Uterus (tissue), 4 donors: ENCODE measurements at places on chromosomes 13 and 19. TPM values are rescaled to one million over a fixed set of nuclear protein-coding genes. Genes with fewer than 3 reads are reported as not detected.

DNA sequence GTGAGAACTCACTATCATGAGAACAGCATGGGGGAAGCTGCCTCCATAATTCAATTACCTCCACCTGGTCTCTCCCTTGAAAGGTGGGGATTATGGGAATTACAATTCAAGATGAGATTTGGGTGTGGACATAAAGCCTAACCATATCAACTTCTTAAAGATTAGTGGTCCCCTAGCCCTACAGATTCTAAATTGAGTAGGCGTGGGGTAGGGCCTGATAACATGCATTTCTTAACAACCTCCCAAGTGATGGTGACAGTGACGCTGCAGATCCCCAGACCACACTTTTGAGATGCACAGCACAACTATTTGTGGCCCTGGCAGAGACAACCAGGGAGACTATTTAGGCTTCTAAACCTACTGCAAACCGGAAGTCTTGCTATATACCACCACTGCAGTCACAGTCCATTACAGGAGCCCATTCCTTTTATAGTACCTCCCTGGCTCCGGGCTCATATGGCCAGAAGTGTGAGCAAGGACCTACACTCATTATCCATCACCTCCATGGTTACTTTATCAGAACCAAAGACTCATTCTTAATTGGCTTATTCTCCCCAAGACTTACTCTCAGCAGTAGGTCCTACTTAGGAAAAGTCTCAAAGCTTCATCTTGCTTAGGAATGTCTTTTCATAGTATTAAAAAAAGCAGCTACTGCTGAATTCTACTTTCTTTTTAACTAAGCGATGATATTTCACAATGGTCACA lies 2.1 kb upstream of the DPY19L3 start:
- DNase-seq: no peak
- no peaks in the 10 kb centered on the region for H3K36me3 ChIP-seq
- H3K27ac ChIP-seq: no peak overlapping the region
- H3K4me1 ChIP-seq: no peaks in the 10 kb centered on the region

GRCh38 chr19:30441011-30441410 lies 68.8 kb downstream of the ZNF536 start:
- DNase-seq: no peak
- H3K4me3 ChIP-seq: no peak overlapping the region

DNA sequence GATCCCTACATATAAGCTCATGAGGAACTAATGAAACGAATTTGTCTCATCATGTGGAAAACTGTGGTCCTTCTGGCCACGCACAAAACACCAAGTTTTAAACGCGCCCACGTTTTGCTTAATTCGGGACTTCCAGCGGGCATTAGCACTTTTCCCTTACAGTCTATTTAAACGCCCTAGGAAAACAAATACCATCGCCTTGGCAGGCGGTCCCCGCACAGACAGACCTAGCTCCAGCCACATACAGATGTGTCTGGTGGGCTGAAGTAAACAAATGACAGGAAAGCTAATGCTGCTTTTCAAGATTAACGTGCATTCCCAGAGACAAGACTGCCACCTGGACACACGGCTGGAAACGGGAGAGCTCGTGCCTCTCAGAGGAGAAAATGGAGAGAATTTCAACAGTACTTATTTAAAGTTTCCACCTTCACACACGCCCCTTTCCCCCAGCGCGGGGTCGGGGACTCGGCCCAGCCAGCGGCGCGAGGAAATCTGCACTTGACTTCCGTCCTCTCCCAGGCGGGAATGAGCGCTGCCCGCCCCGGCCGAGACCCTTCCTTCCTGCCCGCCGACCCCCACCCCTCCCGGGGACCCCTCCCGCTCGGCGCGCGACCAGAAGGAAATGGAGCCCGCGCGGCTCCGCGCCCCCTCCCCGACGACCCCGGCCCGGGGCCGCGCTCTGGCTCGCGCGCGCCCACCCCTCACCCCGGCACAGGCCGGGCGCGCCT lies 931 bp downstream of the USP12 start:
- DNase-seq: peak; percentile 31
- no peaks in the 10 kb centered on the region for H3K4me1 ChIP-seq
- H3K36me3 ChIP-seq: no peaks in the 10 kb centered on the region

DNA sequence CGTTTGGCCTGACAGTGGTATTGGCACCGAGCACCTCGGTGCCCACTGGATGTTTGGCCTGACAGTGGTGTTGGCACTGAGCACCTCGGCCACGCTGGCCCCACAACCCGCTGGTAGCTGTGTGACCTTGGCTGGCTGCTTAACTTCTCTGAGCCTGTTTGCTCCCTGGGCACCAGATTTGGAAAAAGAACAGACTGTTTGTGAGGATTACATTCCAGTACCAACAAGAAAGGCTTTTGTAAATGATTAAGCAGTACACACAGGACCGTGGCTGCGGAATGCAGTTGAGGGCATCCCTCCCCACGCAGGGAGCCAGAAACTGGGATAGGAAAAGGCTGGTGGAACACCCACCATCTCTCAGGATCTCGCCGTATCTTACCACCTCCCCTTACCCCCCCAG lies 31.9 kb downstream of the SLC25A42 start:
- H3K4me1 ChIP-seq: no peaks in the 10 kb centered on the region
- no peak overlapping the region for H3K27ac ChIP-seq
- H3K27me3 ChIP-seq: no peaks in the 10 kb centered on the region

DNA sequence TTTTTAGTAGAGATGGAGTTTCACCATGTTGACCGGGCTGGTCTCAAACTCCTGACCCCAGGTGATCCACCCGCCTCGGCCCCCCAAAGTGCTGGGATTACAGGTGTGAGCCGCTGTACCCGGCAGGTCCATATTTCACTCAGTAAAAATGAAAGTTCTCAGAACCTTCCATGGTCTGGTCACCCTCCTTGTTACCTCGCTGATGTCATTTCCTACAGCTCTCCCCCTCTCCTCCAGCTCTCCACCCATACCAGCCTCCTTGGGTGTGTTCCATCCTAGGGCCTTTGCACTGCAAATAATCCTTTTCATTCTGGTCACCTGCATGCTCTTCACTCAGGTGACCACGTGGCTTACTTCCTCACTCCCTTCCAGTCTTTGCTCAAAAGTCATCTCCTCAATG lies 78.2 kb upstream of the TNFSF11 start:
- no peaks in the 10 kb centered on the region for H3K4me1 ChIP-seq
- no peak overlapping the region for H3K4me3 ChIP-seq
- no peaks in the 10 kb centered on the region for H3K27me3 ChIP-seq
- no peak for DNase-seq
- no peaks in the 10 kb centered on the region for H3K36me3 ChIP-seq
- no peak overlapping the region for H3K27ac ChIP-seq

DNA sequence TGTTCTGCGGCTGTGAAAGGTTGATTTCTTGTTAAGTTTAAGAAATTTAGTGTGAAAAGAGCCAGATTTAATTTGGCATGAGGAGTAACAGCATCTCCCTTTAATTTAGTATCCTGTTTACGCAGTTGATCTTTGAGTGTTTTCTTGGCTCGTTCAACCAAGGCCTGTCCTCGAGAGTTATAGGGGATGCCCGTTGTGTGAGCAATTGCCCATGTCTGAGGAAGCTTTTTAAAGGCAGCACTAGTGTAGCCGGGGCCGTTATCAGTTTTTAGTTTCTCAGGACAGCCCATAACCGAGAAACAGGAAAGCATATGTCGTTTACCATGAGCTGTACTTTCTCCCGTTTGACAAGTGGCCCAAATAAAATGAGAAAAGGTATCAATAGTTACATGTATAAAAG lies 47.5 kb upstream of the ZNF43 start:
- no peak for DNase-seq
- H3K4me1 ChIP-seq: no peaks in the 10 kb centered on the region
- H3K4me3 ChIP-seq: no peak overlapping the region
- no peaks in the 10 kb centered on the region for H3K27me3 ChIP-seq

DNA sequence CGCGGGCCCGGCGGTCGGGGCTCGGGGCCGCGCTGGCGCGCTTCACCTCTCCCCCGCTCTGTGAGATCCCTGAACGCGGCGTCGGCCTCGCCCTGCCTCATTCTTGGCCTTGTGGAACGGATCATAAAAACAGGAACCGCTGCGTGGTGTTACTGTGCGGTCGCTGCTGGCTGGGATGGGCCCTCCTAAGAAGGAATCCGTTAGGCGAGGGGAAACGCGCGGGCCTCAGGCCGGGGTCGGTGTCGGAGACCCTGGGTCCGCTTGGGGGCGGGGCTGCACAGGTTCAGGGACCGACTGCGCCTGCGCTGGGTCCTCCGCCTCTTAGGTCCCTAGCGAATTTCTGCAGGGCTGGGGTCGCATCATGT lies 381 bp downstream of the CKAP2 start:
- peak; percentile 63 for DNase-seq
- H3K4me1 ChIP-seq: no peaks in the 10 kb centered on the region
- H3K36me3 ChIP-seq: no peaks in the 10 kb centered on the region
- peak overlapping the region; percentile 75 for H3K4me3 ChIP-seq
- H3K27ac ChIP-seq: peak overlapping the region; percentile 84

DNA sequence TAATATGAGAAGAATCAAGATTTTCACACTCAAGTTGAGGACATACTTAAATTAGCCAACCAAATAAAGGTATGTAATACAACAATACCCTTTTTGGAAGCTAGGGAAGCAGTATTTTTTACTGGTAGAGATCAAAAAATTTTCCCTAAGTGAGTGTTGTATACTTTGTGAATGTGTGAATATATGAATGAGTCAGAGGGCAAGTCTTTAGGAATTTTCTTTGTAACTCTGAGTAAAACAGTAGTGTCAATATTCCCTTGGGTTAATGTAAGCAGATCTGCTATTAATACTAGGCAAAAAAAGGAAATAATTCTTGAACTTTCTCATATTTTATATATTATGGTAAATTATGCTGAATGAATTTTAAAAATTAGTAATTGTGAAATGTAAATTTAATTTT lies 1161.8 kb upstream of the MIR17HG start:
- no peak for DNase-seq
- no peak overlapping the region for H3K4me3 ChIP-seq

GRCh38 chr19:51030631-51031030 lies 4.2 kb downstream of the KLK12 start:
- no peak overlapping the region for H3K4me3 ChIP-seq
- H3K27me3 ChIP-seq: peaks cover 6% of the 10 kb centered on the region
- H3K27ac ChIP-seq: no peak overlapping the region

GRCh38 chr13:77833331-77833863 lies 85.2 kb downstream of the EDNRB start:
- peak overlapping the region; percentile 36 for H3K27ac ChIP-seq
- H3K36me3 ChIP-seq: no peaks in the 10 kb centered on the region
- no peaks in the 10 kb centered on the region for H3K4me1 ChIP-seq
- DNase-seq: no peak

DNA sequence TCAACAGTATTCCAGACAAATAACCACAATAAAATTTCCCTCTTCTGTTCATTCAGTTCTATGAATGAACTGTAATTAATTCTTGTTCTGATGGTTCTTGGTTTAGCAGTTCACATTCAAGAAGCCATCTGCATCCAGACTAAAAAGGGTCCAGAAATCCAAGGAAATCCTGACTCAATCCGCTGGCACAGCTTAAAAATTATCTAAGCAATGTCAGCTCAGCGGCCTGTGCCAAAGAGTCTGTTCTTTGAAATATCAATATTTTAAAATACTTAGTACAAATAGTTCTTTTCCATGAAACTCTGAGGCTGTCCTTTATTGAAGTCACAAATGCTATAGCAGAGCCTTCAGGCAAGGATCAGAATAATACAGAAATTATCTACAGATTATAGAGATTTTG lies 57.2 kb downstream of the DHRS12 start:
- H3K27ac ChIP-seq: no peak overlapping the region
- H3K36me3 ChIP-seq: no peaks in the 10 kb centered on the region
- H3K27me3 ChIP-seq: no peaks in the 10 kb centered on the region

- H3K27me3 ChIP-seq: no peaks in the 10 kb centered on the region
- no peaks in the 10 kb centered on the region for H3K36me3 ChIP-seq
- DNase-seq: no peak
- no peaks in the 10 kb centered on the region for H3K4me1 ChIP-seq
- no peak overlapping the region for H3K27ac ChIP-seq
- no peak overlapping the region for H3K4me3 ChIP-seq
Measured at GRCh38 chr13:26707122-26708006, 53.2 kb downstream of the GPR12 start.

DNA sequence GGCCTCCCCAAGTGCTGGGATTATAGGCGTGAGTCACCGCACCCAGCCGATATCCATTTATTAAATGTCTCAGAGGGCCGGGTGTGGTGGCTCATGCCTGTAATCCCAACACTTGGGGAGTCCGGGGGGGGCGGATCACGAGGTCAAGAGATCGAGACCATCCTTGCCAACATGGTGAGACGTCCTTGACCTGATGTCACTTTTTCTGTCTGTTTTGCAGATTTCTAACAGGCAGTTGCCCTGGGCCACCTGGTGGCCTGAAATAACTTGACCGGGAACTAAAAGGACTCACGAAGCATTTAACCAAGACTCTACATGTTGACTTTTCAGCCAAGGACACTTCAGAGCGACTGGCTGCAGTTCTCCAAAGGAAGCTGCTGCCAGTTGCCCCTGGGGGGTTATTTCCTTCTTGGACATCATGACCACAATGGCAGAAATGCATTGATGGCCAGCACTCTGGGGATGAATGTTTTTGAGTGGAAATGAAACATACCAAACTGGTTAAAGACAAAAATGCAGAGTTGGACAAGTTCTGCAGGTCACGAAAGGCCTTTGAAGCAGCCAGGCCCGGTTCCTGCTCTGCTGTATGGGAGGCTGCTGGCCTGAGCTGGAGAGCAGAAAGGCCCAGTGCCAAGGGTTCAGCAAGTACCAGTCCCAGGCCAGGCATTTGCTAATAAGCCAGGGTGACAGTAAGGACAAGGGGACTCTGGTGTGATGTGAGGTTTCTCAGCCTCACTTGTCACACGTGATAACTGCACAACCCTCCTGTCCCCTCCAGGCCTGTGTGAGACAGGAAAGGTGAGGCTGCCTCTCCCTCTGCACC lies 8.3 kb downstream of the ZNF837 start:
- no peak overlapping the region for H3K4me3 ChIP-seq
- H3K36me3 ChIP-seq: no peaks in the 10 kb centered on the region
- H3K27ac ChIP-seq: no peak overlapping the region
- DNase-seq: no peak
- H3K4me1 ChIP-seq: no peaks in the 10 kb centered on the region

- no peaks in the 10 kb centered on the region for H3K36me3 ChIP-seq
- no peaks in the 10 kb centered on the region for H3K27me3 ChIP-seq
- H3K4me1 ChIP-seq: peaks cover 22% of the 10 kb centered on the region
Measured at GRCh38 chr19:10660346-10660745, 6.2 kb downstream of the ILF3 start.

GRCh38 chr19:10835754-10836478 lies at the start of gene TMED1:
TMED1 (minus strand) TSS chr19:10836212; CDS start chr19:10836191, 21 bp downstream.
- H3K4me1 ChIP-seq: no peaks in the 10 kb centered on the region
- H3K4me3 ChIP-seq: peak within 1 kb of the TSS; percentile 77
- H3K36me3 ChIP-seq: no peaks in the 10 kb centered on the region
- peak within 1 kb of the TSS; percentile 99 for H3K27ac ChIP-seq

GRCh38 chr13:106038752-106039151 lies 496.7 kb downstream of the EFNB2 start:
- no peak overlapping the region for H3K27ac ChIP-seq
- no peak overlapping the region for H3K4me3 ChIP-seq

The CLEC11A gene
- total RNA-seq: 5.6 TPM

The LMTK3 gene
- total RNA-seq: not detected
